ENCODE measurements at places on chromosomes 3 and 15. TPM values are rescaled to one million over a fixed set of nuclear protein-coding genes. Genes with fewer than 3 reads are reported as not detected.
A peak's percentile ranks its signal among the peaks of the same experiment; 100 is the strongest.

GOLGA8M gene
- not detected for total RNA-seq

LRRIQ4 gene
- total RNA-seq, result not detected

KLHL40 gene
- not detected for total RNA-seq

IQGAP1 gene
- total RNA-seq, result 159 TPM

WDR49 gene
- total RNA-seq, result 0.08 TPM

GATM gene
- 21.6 TPM for total RNA-seq

CHCHD6 gene
- 28.8 TPM for total RNA-seq

P3H2 gene
- total RNA-seq, result 20.5 TPM

FGF12 gene
- 7.6 TPM for total RNA-seq

POLQ gene
- total RNA-seq, result 14.7 TPM

MUC13 gene
- total RNA-seq, result not detected

PGBD4 gene
- 0.66 TPM for total RNA-seq

MEX3B gene
- 15.7 TPM for total RNA-seq

MEF2A gene
- 46.1 TPM for total RNA-seq

WWTR1 gene
- total RNA-seq, result 31.1 TPM

GRCh38 chr3:21779909-21780308 lies 28.9 kb upstream of the ZNF385D start:
- DNase-seq, result no peak

- DNase-seq, result peak; percentile 32
Observed at GRCh38 chr3:50297896-50298725, 1.1 kb downstream of the HYAL3 start.

GRCh38 chr3:35638251-35638979 lies 910 bp upstream of the ARPP21 start:
- no peak for DNase-seq

GRCh38 chr3:22986958-22987357 lies 216.2 kb upstream of the UBE2E2 start:
- no peak for DNase-seq

DNA sequence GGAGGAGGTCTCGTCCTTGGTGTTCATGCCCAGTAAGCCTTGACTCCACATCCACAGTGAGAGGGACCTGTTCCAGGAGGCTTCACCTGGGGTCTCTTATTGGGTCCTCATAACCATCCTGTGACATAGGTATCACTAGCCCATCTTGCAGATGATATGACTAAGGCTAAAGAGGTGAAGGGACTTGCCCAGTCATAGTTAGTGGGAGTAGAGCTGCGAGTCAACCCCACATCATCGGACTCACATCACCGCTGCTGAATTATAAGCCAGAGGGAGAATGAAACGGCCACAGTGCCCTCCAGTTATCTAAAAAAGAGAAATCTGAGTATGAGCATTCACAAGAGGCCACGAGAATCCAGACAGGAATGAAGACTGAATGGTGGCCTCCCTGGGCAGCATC lies 66.0 kb downstream of the MESD start:
- DNase-seq, result no peak

DNA sequence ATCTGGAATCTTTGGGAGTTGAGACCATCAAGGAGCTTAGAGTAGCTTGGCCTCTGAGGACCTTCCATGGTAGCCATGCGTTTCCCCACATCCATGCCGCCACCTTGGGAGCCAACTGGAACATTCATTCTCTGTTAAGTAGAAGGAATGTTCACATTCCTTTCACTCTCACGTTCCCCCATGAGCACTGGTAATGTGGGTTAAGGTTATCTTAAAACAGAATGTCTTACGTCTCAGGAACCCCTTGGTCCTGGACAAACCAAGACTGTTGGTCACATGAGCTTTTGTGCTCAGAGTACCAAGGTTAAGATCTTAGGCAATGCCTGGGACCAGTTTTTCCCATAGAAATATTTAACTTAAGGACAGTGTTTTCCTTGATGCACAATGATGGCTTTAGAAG lies 211.7 kb upstream of the UBE2E1 start:
- no peak for DNase-seq

DNA sequence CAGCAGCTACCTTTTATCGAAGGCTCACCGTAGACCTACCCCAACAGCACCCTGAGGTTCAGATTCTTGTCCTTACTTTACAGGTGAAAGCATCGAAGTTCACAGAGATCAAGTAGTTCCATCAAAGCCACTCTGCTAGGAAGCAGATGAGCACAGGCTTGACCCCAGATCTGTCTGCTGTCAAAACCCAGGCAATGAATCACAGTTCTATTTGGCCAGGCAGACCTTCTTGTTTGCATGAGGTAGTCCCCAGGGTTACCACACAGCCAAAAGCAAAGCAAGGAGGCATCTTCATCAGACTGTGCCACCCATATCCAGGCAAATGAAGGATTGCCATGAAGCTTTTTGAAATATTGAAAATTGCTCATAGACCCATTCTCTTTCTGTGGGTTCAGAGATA lies 33.0 kb downstream of the HES1 start:
- no peak for DNase-seq

- DNase-seq, result no peak
Observed at GRCh38 chr3:150367757-150368156, 40.3 kb upstream of the TSC22D2 start.

GRCh38 chr15:93141371-93141794 lies 52.4 kb upstream of the RGMA start:
- no peak for DNase-seq

GRCh38 chr3:172167892-172168648 lies 128.7 kb downstream of the FNDC3B start:
- no peak for DNase-seq

GRCh38 chr15:36858423-36858822 lies 241.9 kb downstream of the MEIS2 start:
- DNase-seq, result no peak

GRCh38 chr3:143330296-143330868 lies 210.8 kb downstream of the CHST2 start:
- DNase-seq, result no peak

DNA sequence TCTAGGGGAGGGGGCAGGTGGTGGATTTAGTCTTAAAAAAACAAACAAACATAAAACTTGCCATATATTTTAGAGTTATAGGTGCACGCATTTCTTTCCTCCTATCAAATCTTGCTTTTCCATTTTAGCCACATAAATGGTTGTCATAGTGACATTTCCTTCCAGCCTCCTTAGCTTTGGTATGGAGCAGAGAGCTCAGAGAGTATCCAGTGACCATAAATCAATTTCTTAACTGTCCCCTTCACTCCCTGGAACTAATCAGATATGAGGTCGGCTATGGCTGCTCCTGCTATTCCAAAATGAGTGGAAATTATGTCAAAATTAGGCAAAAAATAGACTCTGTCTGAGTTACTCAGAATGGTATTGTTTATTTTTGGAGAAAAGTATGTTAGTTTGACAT lies 164.5 kb downstream of the EBLN2 start:
- no peak for DNase-seq

GRCh38 chr15:74642734-74643664 lies 27.4 kb downstream of the CLK3 start:
- peak; percentile 62 for DNase-seq

DNA sequence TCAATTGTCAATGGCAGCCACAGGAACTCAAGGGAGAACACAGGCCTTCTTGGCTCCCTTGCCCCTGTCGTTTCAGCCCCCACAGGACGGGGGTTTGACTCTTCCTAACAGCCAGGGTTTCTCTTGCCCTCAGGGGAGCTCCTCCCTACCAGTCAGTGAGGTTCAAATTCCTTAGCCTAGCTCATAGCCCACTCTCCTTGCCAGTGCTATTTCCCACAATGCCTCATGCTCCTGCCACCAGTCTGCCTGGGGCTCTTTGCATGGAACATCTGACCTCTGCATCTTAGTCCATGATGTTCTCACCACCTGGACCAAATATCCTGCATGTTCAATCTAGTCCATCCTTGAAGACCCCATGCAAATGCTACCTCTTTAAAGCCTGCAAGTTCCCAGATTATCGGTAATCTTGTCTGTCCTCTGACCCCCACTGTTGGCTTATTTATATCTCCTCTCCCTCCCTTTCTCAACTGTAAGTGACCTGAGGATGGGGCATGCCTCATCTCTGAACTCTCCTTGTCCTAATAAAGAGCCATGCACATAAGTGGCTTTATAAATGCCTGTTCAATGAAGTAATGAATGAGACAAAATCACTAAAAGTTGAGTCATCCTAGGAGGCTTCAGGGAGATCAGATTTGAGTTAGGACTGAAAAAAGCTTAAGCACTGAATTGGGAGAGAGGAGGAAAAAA lies 78.0 kb downstream of the MYO1E start:
- DNase-seq, result no peak

DNA sequence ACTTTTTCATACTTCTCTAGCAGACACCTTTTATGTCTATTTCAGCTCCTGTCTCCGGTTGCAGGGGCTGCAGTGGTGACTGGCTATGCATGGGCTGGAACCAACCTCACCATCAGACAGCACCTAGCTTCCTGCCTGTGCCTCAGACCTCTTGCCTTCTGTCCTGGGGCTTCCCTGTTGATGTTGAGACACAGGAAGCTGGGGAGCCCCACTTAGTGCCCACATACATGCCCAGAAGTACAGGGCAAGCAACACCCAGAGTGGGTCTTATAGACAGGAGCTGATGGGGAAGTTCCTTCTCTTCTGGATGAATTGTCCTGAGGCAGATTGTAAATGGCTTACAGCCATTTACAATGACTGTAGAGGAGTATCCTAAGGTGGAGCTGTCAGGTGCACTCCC lies 65.3 kb upstream of the SIAH2 start:
- no peak for DNase-seq

DNA sequence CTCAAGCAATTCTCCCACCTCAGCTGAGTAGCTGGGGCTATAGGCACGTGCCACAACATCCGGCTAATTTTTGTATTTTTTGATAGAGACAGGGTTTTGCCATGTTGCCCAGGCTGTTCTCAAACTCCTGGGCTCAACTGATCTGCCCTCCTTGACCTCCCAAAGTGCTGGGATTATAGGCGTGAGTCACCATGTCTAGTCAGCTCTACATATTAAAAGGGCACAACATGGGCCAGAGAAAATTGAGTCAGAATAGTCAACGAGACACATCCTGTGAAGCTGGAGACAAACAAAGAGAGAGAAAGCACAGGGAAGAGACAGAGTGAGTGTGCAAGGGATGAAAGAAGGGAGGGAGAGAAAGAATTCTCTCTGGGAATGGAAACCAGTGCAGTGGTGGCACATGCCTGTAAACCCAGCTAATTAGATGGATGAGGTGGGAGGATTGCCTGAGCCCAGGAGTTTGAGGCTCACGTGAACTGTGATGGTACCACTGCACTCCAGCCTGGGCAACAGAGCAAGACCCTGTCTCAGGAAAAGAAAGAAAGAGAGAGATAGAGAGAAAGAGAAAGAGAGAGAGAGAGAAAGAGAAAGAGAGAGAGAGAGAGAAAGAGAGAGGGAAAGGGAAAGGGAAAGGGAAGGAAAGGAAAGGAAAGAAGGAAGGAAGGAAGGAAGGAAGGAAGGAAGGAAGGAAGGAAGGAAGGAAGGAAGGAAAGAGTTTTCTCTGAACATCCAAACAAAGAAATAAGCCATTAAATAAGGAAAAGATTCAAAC lies 107.2 kb upstream of the SLC25A36 start:
- DNase-seq, result no peak

GRCh38 chr3:42080453-42080872 lies 10.7 kb upstream of the TRAK1 start:
- DNase-seq, result no peak

GRCh38 chr15:40918146-40918798 lies 10.9 kb upstream of the DLL4 start:
- DNase-seq, result no peak

DNA sequence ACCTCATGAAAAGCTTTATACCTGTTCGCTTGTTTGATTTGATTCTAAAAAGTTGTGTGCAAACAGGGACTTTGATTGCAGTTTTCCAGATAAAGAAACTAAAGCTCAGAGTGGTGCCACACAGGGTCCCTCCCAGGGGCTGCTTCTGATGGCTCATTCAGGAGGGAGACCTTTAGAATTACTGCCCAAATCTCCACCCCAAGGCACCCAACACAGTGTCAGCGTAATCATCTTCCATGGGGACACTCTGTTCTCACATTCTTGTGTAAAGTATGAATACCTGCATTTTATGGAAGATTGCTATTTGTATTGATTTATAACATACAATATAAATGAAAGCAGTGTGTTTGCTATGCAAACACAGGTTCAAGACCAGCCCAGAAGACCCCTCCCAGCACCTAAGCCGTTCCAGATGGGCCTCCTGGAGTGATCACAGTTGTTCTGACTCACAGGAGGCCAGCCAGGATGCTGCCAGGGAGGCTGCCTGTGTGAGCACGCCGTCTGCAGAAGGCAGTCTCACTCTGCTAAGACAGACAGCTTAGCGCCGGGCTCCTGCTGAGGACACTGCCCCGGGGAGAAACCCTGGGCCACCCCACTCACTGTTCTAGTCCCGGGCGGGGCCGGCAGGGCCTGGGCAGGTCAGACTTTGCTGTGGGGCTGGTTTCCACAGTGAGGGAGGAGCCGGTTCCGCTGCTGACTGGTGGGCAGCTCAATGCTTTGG lies 185.6 kb downstream of the FAM43A start:
- peak; percentile 10 for DNase-seq

DNA sequence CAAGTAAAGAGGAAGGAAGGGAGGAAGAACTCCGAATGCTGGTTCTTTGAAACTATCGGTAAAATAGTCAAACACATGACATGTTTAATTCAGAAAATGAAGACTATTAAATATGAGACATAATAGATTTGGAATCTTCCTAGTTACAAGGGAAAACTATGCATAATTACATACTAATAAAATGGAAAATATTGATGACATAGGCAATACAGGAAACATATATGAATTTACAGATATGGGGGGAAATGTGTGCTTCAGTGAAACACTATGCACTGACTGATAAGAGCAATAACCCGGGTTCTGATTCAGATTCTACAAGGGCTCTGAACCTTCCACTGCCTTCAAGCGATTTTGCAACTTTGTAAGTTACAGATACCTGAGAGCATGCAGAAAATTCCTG lies 185.9 kb downstream of the PDE8A start:
- DNase-seq, result no peak

DNA sequence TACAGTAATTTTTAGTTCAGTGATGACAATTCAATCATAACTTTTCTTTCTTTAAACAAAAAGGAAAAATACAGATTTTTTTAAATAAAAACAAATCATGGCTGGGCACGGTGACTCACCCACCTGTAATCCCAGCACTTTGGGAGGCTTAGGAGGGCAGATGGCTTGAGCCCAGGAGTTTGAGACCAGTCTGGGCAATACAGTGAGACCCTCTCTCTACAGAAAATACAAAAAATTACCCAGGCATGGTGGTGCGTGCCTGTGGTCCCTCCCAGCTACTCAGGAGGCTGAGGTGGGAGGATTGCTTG lies 25.6 kb upstream of the ATG7 start:
- no peak for DNase-seq

GRCh38 chr3:113981803-113982202 lies 34.0 kb downstream of the ZDHHC23 start:
- DNase-seq, result no peak

- DNase-seq, result no peak
Observed at GRCh38 chr3:127748754-127749327, 73.5 kb downstream of the MGLL start.
